ENCODE measurements at places on chromosomes 5 and 9. TPM values are rescaled to one million over a fixed set of nuclear protein-coding genes. Genes with fewer than 3 reads are reported as not detected.

The CCDC171 gene
- 0.53 TPM for total RNA-seq

The BRD3OS gene
- total RNA-seq, result 18.2 TPM

The MYOZ3 gene
- not detected for total RNA-seq

The ARHGEF28 gene
- total RNA-seq, result 13.3 TPM

The SLC23A1 gene
- 1.5 TPM for total RNA-seq

The KIF24 gene
- total RNA-seq, result 3.3 TPM

The CDKN2B-AS1 gene
- total RNA-seq, result not detected

The ADAMTS13 gene
- 0.60 TPM for total RNA-seq

The SPATA31A5 gene
- not detected for total RNA-seq

The DCAF12 gene
- total RNA-seq, result 47.1 TPM

The COL15A1 gene
- 0.63 TPM for total RNA-seq

The GABRA6 gene
- not detected for total RNA-seq

The LHFPL2 gene
- total RNA-seq, result 68.3 TPM

All from A549 treated with Hydrocortisone at 1 μM for 4 hours (cell line).